CMK (cell line): ENCODE measurements at places on chromosomes 12 and 14.

DNA sequence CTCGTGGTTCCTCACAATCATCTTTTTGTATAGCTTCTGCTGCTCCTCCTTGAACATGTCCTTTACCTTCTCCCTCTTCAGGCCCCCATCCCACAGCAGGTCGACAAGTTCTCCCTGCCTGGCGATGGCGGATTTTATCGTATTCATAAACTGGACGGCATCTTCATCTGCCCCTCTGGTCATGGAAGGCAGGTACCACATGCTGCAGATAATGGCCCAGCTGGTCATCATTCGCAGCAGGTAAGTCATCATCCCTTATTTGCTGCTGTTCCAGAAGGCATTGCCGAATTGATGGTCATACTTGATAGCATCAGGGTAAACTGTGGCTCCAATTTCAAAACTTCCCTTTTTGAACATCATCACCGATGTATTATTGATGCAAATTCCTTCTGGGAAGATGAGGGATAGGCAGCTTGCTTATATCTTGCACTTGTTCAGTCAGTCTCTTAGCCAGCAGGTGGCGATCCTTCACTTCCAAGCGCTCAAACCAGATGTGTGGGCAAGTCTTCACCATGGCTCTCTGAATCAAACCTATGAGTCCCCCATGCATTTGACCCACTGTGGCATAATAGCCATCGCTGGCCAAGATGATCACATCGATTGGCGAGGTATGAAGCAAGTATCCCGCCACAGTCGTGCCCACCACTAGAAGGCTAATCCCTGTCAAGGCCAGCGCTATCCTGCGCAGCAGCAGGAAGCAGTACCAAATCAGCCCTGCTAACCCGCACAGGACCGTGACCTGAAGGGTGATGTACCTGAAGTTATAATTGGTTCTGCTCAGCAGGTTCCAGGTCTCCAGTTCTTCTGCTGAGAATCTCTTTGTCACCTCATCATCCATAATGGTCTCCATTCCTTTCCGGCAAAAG is 381.5 kb upstream of the STXBP6 start:
- DNase-seq, result peak; percentile 4

DNA sequence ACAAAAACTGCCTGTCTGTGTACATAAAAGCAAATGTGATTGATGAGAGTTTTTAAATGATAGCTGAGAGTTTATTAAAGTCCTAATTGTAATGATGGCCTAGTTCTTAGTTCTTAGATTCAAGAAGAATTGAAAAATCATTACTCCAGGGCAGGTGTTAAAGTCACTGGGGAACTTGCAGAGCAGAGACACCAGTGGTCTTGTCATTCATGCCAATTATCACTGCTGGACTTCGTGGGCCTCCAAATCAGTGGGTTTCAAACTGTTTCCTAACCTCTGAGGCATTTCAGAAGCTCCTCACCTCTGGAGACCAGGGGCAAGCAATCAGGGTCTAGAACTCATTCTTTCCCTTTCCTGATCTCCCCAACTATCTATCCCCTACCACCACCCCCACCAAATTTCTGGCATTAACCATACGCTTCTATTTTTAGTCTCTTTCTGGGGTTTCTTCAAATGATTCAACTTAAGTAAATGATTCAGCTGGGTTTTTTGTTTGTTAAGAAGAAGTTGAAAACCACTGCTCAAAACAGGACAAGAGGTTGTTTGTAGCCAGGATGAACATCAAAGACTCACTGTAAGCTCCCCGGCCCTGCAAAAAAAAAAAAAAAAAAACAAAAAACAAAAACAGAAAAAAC is 80.1 kb downstream of the CEP83 start:
- no peak for DNase-seq

- DNase-seq, result no peak
Measured at GRCh38 chr12:111270239-111270638, 98.7 kb downstream of the PHETA1 start.

GRCh38 chr12:89156862-89157262 is 195.4 kb downstream of the DUSP6 start:
- no peak for DNase-seq

DNA sequence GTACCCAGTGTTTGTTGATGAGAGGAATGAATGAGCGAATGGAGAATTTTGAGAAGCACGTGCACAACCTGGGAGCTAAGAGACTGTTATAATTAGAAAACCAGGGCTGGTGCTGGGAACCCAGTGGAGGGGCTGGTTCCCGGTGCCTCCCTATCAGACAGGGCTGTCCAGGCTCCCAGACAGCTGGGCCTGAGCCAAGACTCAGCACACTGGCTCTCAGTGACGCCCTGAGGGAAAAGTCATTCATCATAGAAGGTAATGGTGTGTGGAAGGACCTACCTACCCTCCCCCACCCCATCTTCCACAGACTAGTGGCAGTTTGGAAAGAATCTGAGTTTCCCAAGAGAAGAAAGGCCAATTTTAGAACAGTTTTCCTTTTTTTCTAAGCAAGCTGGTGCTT is 34.7 kb downstream of the KCNA5 start:
- DNase-seq, result no peak
